CD4-positive, alpha-beta T cell treated with Interferon alpha-2 for 1 hour (primary cell): ENCODE measurements at places on chromosomes 6 and 20.

GRCh38 chr6:53326372-53327016, 22.3 kb downstream of the ELOVL5 start:
- no peak for DNase-seq

DNA sequence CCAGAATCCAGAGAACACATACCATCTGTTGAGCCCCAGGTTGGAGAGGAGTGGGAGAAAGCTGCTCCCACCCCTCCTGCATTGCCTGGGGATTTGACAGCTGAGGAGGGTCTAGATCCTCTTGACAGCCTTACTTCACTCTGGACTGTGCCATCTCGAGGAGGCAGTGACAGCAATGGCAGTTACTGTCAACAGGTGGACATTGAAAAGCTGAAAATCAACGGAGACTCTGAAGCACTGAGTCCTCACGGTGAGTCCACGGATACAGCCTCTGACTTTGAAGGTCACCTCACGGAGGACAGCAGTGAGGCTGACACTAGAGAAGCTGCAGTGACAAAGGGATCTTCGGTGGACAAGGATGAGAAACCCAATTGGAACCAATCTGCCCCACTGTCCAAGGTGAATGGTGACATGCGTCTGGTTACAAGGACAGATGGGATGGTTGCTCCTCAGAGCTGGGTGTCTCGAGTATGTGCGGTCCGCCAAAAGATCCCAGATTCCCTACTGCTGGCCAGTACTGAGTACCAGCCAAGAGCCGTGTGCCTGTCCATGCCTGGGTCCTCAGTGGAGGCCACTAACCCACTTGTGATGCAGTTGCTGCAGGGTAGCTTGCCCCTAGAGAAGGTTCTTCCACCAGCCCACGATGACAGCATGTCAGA, 77.4 kb downstream of the ASXL1 start:
- no peak for DNase-seq

GRCh38 chr6:15475872-15476271, 187.0 kb downstream of the DTNBP1 start:
- no peak for DNase-seq

- no peak for DNase-seq
Observed at GRCh38 chr20:40535816-40536215, 153.2 kb downstream of the MAFB start.

- no peak for DNase-seq
Observed at GRCh38 chr6:17101422-17102257, at the start of gene STMND1. Gene STMND1 (plus strand): TSS chr6:17102050. CDS start chr6:17102258, 208 bp downstream.

- DNase-seq, result no peak
Observed at GRCh38 chr6:18489335-18489734, 102.2 kb downstream of the RNF144B start.

DNA sequence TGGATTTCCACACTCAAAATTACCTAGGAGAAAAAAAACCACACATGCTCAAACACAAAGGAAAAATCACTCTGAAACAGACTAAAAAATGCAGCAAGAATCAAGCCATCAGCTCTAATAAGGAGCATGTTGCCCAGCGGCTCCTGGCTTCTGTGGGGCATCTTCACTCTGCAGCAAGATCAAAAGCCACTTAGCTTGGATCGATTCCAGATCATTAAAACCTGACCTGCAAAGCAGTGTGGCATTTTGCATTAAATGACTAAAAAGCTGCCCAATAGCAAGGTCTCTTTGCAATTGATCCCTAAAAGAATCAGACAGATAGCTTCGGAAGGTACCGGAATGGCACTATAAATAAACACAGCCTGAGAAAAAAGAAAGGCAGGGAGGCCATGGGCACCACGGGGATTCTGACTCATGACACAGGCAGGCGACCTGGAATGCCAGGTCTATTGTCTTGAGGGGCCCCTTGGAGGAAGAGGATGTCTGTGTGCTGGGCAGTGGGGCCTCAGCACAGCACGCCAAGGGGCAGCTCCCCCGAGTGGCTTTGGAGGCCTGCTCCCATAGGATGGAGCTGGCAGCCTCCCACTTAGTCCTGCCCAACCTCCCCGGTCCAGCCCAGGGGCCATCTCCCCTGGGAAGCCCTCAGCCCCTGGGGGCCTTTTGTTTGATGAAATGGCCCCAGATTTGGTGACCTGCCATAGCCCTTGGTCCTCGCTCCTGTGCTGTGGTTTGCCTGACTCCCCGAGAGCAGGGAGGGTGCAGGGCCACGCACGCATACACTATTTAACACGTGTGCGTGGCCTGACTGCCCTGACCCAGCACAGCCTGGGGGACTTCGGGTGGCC, 7.6 kb downstream of the LEMD2 start:
- DNase-seq, result no peak

DNA sequence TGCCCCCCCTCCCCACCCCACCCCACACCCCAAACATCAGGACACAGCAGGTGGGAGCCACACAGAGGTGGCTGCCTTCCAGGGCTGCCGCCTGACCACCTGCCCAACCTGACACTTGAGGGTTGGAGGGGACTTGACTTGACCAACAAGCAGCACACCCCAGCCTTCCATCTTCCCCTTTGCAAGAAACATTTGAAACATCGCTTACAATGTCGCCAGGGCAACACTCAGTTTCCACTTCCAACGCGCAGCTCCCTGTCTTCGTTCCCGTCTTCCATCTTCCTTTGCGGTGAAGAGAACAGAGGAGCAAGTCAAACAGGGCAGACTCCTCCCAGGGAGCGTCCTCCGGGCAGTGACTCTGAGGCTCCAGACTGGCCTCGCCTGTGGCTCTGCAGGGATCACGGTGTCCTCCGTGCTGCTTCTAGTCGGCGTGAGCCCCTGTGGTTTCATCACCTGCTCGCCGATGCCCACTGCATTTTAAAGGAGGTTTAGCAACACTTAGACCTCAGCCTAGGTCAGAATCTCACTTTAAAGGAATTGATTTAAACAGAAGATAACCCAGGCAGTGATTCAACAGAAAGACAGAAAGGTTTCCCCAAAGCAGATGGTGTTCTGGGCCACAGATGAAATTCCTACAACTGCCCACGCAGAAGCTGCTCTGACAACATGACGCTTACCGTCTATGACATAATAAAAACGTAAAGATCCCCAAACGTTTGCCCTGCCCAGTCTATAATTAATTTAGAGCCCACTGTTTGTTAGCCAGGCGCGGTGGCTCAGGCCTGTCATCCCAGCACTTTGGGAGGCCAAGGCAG, 130.8 kb downstream of the TAF4 start:
- DNase-seq, result no peak

- DNase-seq, result no peak
Observed at GRCh38 chr20:12847872-12848271, 160.9 kb upstream of the SPTLC3 start.
